Stimulated activated CD8-positive, alpha-beta memory T cell treated with anti-CD3 and anti-CD28 coated beads, Interleukin-4, amount 100 ng/mL, for 24 hours (primary cell): ENCODE measurements at places on chromosomes 16 and 17.

DNA sequence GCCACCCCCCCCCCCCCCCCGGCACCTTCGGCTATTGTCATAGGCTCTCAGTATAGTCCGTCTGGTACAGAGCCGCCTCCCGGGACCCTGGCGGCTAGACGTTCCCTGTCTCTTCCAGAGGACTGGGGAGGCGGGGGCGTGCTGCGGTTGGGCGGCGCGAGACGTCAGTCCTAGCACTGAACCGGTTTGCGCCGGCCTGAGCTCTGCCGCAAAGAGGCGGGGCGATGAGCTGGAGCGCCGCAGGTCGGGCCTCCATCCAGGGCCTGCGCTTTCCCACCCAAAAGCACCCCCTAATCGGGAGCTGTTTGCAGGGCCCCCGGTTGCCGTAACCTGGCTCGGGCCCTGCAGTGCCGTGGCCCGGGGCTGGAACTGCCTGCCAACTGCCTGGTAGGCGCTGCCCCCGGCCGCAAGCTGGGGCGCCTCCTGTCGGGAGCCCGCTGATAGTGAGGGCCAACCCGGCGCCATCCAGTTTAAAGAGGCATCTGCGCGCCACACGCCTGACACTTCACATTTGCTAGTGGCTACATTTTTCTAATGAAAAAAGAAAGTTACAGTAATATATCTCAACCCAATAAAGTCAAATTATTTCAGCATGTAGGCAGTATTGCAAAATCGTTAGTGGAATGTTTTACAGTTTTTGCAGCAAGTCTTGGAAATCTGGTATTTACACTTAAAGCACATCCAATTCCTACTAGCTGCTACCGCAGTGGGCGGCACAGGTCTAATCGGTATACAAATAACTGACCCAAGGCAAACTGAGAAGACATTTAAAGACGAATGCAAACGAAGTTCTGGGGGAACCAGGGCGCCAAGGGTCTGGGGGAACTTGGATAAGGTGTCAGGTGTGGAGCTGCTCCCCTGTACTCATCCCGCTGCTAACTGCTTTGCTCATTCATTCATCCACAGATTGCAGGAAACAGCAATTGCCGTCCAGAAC is 753 bp upstream of the USP22 start:
- DNase-seq: peak; percentile 98

GRCh38 chr17:77728871-77729270 is 229.6 kb upstream of the TNRC6C start:
- DNase-seq: no peak

GRCh38 chr16:3578610-3579551 is 1.7 kb upstream of the NLRC3 start:
- DNase-seq: peak; percentile 65

- DNase-seq: no peak
These were observed 38.8 kb upstream of the HSBP1 start for GRCh38 chr16:83768986-83769385.

GRCh38 chr17:64459284-64459747 is 10.4 kb downstream of the MILR1 start:
- DNase-seq: no peak

- DNase-seq: no peak
These were observed 33.8 kb downstream of the CACNA1G start for GRCh38 chr17:50594128-50594823.

GRCh38 chr17:2068519-2069051 is 13.7 kb downstream of the HIC1 start:
- no peak for DNase-seq

DNA sequence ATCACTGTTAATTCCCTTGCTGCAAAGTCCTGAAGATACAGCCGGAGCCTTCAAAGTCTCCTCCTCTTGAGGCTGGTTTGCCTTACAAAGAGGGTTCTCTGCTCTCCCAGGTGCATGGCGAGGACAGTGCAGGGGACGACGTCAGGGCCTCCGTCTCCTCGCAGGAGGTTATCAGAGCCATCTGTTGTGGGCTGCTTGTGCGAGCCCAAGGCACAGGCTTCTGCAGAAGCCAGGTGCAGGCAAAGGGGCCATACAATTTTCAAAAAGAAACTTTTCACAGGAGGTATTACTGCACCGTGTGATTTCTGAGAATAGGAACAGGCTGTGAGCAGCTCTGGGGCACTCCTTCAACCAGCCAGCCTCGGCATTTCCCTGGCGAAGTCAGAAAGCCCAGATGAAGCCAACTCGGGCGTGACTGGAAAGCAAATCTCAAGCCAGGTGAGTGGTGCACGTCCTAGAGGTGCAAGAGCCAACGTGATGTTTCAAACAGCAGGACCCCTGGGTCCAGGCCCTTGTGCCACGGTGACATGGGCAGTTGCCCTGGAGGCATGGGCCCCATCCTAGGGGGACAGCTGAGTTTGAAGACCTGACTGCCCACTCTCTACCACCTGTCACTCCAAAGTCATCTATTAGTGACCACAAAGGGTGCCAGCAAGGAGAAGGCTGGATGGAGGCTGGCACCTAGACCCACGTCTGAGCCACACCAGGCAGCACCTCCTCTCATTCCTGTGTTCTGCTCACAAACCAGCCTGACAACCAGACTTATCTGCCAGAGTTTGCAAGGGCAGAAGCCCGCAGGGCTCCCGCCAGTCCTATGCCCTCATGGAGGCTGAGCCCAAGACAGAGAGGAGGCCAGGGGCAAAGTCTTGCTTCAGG is 68.6 kb downstream of the SMPD3 start:
- no peak for DNase-seq

GRCh38 chr16:11585460-11586377 is 1.0 kb downstream of the LITAF start:
- no peak for DNase-seq

DNA sequence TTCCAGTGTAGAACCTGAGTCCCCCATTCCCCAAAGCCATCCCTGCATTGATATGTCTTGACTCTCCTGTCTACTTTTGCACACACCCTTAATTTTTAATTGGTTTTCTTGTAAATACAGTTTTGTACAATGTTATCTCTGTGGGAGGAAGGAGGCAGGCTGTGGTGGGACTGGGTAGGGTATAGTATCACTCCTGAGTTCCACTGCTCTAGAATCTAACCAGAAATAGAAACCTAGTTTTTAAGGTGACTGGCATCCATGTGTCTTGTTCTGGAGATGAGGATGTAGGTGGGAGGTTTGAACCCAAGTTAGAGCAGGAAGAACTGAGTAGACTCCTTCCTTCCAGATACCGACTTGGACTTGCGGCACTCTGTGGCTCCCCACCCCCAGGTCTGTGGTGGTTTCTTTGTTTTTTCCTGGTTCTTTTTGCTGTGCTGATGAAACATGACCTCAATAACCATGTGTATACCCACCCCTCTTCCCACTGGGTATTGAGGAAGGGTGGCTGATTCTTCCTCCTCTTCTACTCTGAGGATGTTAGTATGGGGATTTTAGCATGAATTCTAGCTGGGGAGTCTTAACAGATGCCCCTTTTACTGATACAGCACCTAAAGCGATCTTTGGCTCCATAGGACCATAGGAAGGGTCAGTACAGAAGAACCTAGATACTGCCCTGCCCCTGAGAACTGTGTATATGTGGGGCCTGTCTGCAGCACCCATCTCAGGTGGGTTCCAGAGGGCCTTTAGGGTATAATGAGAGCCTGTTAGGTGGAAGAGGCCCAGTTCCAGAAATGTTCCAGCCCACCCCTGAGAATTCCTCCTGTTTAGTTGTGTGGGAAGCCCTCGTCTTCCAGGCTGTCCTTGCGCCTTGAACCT is 48.7 kb downstream of the SF3B3 start:
- DNase-seq: no peak

DNA sequence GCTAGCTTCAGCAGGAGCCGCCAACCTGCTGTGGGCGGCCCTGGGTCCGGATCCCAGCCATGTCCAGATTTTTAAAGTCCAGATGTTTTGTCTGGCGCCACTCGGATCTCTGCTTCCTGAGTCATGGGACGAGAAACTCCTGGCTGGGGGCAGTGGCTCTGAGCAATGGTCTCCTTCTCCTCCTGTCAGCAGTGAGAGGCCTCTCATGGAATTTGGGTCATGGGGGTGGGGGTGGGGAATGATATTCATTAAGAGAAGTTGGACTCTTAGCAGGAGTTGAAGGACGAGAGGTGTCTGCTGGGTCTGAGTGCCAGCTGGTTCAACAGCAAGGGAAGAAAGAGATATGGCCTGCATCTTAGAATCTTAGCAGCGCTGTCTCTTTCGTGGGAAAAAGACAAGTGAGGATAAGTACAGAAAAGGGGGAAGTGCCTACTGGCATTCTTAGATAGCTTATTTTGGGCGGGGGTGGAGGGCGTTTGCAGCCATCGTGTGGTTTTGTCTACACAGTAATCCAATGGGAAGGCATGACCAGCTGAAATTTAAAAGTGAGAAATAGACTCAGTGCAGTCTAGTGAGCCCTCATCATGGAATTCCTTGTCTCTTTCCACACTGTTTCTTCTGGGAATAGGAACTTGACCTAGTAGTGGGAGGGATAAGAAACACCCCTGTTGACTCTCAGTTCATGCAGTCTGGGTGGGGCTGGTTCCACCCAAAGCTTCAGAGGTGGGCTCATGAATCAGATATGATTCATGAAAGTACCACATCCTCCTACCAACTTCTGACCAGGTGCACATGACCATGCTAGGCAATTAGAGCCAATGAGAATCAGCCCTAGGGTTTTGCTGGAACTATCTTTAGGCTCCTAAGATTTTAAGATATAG is 80.5 kb downstream of the MYH13 start:
- no peak for DNase-seq

GRCh38 chr17:19003543-19004420 is 782 bp downstream of the FAM83G start:
- DNase-seq: peak; percentile 34

- no peak for DNase-seq
These were observed 115.4 kb downstream of the ZNF778 start for GRCh38 chr16:89332902-89333245.

GRCh38 chr16:4358831-4359561 is 7.9 kb upstream of the PAM16 start:
- peak; percentile 59 for DNase-seq

DNA sequence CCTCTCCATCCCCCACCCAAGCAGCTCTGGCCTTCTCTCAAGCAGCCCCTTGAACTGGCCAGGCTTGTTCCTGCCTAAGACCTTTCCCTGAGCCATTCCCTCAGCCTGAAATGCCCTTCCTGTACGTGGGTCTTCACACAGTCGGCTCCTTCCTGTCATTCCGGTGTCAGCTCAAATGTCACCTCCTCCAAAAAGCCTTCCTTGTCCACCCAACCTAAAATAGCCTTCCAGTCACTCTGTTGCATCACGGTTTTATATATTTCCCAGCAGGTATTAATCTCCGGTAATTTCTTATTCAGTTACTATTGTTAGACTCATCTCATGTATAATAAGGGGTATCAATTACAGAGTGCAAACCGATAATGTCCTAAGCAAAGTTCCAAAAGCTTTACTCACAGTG is 51.8 kb downstream of the C17orf67 start:
- no peak for DNase-seq

GRCh38 chr16:81493755-81494433 is 49.3 kb downstream of the CMIP start:
- DNase-seq: peak; percentile 52
